ENCODE measurements at places on chromosomes 5 and 9.

- peak; percentile 70 for DNase-seq
Observed at GRCh38 chr9:132160802-132161742, 786 bp upstream of the NTNG2 start.

DNA sequence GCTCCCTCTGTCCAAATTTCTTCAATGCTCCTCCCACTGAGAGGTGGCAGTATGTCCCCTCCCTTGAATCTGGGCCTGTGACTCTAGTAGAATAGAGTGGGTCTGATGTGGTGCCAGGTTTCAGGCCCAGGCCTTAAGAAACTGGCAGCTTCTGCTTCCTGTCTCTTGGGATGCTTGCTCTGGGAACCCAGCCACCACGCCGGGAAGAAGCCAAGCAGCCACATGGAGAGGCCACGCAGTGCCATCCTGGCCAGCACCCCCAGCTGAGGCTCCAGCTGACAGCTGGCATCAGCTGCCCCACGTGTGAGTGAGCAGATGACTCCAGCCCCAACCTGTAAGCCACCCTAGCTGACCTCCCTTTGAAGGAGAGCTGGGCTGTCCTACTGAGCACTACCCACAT lies 7.3 kb upstream of the TSPAN17 start:
- DNase-seq, result no peak

DNA sequence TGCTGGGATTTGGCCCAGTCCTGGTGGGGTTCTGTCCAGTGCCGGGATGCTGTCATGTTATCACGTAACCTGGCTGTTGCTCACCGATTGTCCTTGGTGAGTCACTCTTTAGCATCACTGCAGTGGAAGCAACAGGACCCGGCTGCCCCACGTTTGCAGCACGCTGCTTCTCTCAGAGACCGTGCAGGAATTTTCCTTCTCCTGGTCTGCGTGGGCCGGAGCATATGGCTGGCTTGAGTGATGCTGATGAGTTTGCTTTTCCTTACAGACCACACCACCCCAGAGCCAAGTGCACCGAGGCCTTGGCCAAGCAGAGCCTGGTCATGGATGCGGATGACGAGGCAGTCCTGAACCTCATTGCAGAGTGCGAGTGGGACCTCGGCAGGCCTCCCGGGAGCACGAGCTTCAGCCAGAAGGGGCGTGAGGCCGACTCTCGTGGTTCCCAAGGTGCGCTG lies 21.4 kb downstream of the CEP72 start:
- peak; percentile 18 for DNase-seq

DNA sequence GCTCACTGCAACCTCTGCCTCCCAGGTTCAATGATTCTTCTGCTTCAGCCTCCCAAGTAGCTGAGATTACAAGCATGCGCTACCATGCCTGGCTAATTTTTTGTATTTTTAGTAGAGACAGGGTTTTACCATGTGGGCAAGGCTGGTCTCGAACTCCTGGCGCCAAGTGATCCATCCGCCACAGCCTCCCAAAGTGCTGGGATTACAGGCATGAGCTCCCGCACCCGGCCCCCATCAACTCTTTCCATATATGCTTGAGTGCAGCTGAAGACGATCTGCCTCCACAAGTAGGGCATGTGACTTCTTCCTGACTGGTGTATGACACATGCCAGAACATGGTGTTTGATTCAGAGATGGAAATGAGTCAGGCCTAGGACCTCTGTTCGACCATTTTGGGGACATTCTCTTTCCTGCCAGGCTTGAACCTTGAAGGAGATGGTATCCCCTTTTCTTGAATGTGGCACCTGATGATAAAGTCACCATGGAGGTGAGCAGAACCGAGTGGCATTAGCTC lies 7.5 kb upstream of the CNOT6 start:
- no peak for DNase-seq

- DNase-seq, result peak; percentile 65
Observed at GRCh38 chr5:66757219-66757833, 161.1 kb downstream of the MAST4 start.

DNA sequence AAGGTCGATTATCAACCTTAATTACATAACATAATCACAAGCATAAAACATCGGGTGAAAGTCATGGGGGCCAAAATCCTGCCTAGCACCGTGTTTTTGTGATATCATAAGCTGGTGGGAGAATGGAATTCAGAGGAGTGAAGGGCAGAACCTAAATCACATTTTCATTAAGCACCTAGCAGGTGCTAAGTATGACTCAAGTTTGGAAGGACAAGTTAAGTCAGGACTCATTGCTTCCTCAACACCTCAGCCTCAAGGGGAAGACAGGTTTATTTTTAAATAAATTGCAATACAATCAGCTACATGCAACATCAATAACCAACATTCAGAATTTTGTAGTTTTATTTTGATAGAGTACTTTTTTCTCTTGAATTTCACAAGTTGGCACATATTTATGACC lies 33.5 kb upstream of the GAS1 start:
- DNase-seq, result no peak

DNA sequence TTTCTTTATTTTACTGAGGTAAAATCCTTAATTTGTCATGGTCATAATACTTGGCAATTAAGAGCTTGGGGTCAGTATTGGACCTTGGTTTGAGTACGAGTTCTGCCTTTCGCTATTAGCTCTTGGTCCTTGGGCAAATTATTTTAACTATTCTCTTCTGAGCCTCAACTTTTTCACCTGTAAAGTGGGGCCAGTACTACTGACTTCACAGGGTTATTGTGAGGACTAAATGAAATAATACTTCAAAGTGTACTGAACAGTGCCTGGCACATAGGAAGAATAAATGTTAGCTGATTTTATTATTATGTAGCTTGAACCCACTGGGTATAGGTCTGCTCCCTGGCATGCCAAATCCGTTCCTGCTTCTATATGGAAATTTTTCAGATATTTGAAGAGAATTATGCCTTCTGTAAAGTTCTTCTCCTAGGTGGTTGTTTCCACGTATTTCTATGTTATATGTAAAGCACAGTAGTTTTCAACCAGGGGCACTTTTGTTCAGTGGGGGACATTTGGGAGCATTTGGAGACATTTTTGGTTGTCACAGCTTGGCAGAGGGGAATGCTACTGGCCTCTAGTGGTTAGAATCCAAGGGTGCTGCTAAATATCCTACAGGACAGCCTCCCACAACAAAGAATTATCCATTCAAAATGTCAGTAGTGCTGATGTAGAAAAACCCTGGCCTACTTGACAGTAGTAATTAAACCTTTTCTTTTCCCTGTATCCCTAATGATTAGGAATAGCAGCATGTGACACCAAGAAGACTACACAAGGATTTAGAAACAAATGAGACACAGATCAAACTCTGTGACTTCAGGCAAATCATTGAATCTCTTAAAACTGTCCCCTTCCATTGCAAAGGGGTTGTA lies 4.5 kb downstream of the RCL1 start:
- DNase-seq, result peak; percentile 31

- no peak for DNase-seq
Observed at GRCh38 chr5:133921979-133922378, 46.4 kb downstream of the C5orf15 start.

DNA sequence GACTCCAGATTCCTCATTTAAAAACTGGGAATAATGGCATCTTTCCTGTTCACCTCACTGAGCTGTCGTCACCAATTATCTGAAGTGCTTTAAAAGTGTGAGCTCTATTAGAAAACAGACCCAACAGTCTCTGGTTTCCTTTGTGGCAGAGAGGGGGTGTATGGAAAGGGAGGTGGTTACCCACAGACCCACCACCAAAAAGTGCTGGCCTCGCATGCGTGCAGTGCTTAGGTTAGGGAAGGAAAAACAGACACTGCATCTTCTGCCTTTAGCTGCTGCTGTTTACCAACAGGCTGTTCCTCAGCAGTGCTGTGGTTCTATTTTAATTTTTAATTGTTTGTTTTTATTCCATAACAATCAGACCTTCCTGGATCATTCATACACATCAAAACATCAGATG lies 249.6 kb downstream of the PIK3R1 start:
- no peak for DNase-seq

GRCh38 chr9:13568841-13569601 lies 289.5 kb upstream of the MPDZ start:
- DNase-seq, result no peak

- no peak for DNase-seq
Observed at GRCh38 chr9:135607401-135608293, 31.7 kb downstream of the GLT6D1 start.

GRCh38 chr5:54224103-54224826 lies 86.1 kb downstream of the ARL15 start:
- no peak for DNase-seq

GRCh38 chr9:128787659-128788058 lies 606 bp downstream of the TBC1D13 start:
- DNase-seq, result no peak

DNA sequence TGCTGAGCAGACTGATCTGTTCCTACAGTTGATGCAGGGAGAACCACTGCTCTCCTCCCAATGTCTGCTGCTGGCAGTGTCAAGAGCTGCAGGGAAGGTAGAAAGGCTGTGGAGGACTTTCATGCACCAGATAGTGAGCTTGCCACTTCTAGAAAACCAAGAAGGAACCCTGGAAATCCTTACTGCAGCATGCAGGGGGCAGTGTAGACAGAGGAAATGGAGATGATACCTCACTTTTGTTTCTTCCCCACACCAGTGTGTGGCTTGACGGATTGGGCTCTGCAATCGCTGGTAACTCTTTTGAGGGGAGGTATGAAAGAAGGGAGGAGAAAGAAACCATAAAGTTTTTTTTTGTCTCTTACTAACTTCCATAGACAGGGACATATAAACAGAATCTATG lies 480.7 kb downstream of the DMAC1 start:
- no peak for DNase-seq

DNA sequence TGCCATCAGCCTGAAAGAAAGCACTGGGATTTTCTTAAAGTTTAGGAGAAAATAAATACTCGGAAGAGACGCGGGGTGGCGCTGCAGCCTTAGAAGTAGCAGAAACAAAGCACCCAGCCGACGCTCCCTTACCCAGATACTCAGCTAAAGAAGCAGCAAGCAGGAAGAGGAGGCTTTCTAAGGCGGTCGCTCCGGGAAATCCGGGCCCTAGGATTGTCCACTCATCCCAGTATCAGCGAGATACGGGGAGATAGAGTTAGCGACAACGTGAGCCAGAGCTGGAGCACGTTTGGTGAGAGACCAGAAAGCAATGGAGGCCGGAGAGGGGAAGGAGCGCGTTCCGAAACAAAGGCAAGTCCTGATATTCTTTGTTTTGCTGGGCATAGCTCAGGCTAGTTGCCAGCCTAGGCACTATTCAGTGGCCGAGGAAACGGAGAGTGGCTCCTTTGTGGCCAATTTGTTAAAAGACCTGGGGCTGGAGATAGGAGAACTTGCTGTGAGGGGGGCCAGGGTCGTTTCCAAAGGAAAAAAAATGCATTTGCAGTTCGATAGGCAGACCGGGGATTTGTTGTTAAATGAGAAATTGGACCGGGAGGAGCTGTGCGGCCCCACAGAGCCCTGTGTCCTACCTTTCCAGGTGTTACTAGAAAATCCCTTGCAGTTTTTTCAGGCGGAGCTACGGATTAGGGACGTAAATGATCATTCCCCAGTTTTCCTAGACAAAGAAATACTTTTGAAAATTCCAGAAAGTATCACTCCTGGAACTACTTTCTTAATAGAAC lies at the start of gene PCDHB2:
PCDHB2 (plus strand) TSS at position 135 of the 782 bp plus-strand sequence; CDS start at position 311, 176 bp downstream.
- peak; percentile 59 for DNase-seq

GRCh38 chr5:111668477-111669414 lies 88.2 kb downstream of the NREP start:
- peak; percentile 54 for DNase-seq

GRCh38 chr9:110932863-110933262 lies 105.4 kb downstream of the LPAR1 start:
- peak; percentile 84 for DNase-seq

DNA sequence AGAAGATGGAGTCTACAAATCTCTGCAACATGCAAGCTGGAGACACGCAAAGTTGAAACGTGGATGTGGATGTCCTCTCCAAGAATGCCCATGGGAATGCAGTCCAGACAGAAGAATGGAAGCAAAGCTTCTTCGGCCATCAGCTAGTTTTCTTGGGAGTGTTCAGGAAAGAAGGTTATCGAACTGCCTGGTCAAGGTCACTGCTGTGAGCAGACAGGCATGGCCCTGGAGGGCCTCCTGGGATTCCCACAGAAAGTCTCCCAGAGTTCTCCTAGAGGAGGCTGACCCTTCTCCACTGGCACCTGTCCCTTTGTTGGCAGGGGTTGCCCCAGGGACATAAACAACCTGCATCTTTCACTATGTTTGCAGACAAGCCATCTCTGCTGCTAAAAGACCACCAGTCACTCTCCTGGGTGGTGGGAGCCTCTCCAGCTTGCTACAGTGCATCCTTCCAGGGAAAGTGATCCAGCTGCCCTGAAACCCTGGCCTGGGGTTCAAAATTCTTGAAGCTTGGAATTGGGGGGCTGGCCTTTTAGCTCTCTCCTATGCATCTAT lies 265.8 kb downstream of the SYK start:
- no peak for DNase-seq

GRCh38 chr5:136028782-136029742 lies at the start of gene TGFBI:
Gene TGFBI (plus strand): TSS chr5:136028988. CDS start chr5:136029056, 68 bp downstream.
- DNase-seq, result peak; percentile 80

- DNase-seq, result no peak
Observed at GRCh38 chr9:114121227-114122135, 22.4 kb upstream of the KIF12 start.

DNA sequence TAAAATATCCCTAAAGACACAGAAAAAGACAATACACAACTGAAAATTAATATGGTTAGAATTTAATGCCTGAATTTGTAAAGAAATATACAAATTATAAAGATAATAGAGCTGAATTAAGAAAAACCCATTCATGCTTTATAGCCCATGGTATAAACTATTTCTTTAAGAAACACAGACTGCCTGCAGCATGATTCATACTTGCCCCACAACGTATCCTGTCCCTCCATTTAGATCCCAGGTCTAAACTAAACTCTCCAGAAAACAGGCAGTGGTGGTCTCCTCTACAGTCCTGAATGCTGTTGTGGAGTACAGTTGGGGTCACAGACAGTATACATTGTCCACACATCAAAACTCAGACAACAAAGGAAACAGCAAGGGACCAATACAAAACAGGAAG lies 24.8 kb downstream of the IL6ST start:
- DNase-seq, result peak; percentile 43

DNA sequence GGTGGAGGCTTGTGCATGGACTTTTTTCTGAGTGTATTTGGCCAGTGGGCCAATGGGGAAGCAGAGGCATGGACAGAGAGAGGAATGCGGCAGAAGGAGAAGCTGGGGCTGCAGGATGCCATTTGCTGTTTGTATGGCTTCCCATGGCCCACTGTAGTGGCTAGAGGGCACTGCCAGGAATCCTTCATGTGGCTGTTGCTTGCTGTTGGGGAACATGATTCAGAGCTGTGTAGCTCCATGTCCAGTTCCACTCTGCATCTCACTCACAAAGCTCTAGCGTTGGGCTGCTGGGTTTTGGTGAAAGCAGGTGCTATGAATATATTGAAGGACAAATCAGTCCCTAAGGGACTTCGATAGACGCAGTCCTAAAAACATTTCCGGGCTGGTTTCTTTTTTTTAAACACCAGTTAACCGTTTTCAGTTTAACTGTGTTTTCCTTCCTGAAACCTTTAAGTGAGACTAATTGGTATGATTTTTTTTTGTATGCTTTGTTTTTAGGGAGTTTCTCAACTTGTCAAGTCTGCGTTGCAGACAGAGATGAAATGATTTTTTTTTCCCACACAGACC lies 51.3 kb downstream of the SLC22A5 start:
- DNase-seq, result no peak
